A673 (cell line): ENCODE measurements at places on chromosomes 5 and 9.
A peak's percentile ranks its signal among the peaks of the same experiment; 100 is the strongest.

- DNase-seq, result no peak
Observed at GRCh38 chr5:76332102-76332501, 71.0 kb upstream of the IQGAP2 start.

DNA sequence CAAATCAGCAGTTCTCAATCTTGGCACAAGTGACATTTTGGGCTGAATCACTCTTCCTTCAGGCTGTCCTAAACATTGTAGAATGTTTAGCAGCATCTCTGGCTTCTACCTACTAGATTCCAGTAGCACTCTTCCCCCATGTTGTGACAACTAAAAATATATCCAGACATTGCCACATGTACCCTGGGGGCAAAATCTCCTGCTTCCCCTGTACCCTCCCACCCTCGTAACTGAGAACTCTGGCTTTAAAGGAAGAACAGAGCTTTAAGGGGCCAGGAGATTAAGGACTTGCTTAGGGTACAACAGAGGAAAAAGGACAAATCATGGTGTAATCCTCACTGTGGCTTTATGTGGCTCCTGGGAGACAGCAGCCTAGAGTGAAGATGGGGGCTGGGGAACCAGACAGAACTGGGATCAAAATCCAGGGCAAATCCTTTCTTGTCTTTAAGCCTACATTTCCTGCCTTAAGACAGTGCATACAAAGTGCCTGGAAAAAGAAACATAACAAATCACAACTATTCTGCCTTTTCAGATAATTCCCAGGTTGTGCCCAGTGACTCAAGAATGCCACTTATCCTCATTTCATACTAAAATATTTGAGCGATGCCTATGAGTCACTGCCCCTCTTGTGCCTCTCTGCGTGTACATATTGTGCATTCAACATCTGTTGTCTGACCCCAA, 109.3 kb downstream of the DAPK1 start:
- peak; percentile 70 for DNase-seq

GRCh38 chr5:142852416-142853198, 82.4 kb downstream of the ARHGAP26 start:
- no peak for DNase-seq

GRCh38 chr9:126675147-126675467, 61.4 kb downstream of the LMX1B start:
- DNase-seq, result no peak

DNA sequence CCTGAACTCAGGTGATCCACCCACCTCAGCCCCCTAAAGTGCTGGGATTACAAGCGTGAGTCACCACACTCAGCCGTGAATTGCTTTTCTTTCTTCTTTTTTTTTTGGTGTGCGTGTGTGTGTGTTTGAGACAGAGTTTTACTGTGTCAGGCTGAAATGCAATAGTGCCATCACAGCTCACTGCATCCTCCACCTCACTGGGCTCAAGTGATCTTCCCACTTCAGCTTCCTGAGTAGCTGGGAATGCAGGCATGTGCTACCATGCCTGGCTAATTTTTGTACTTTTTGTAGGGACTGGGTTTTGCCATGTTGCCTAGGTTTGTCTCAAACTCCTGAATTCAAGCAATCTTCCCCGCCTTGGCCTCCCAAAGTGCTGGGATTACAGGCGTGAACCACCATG, 113.7 kb upstream of the HAPLN1 start:
- no peak for DNase-seq

DNA sequence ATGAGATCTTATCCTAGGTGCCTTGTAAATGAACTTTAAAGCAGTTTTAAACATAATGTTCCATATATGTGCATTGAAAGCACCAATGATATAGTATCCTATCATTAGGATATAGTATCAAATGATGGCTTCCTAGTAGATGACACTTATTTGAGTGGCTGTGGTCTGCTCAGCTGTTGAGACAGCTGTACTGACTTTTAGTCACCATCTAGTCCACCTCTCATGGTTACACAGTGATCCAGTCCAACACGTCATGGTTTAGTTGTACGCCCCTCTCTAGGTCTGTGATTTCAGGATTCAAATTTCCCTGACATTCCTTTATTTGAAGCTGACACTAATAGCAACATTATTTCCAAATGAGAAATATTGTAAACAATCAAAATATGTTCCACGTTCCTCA, 127.3 kb upstream of the TUT7 start:
- DNase-seq, result no peak

GRCh38 chr5:139752506-139753473, 42.8 kb upstream of the PSD2 start:
- peak; percentile 64 for DNase-seq

GRCh38 chr5:102969641-102970040, 150.3 kb downstream of the GIN1 start:
- DNase-seq, result no peak

- DNase-seq, result peak; percentile 27
Observed at GRCh38 chr5:126624534-126624933, 23.8 kb downstream of the PHAX start.

DNA sequence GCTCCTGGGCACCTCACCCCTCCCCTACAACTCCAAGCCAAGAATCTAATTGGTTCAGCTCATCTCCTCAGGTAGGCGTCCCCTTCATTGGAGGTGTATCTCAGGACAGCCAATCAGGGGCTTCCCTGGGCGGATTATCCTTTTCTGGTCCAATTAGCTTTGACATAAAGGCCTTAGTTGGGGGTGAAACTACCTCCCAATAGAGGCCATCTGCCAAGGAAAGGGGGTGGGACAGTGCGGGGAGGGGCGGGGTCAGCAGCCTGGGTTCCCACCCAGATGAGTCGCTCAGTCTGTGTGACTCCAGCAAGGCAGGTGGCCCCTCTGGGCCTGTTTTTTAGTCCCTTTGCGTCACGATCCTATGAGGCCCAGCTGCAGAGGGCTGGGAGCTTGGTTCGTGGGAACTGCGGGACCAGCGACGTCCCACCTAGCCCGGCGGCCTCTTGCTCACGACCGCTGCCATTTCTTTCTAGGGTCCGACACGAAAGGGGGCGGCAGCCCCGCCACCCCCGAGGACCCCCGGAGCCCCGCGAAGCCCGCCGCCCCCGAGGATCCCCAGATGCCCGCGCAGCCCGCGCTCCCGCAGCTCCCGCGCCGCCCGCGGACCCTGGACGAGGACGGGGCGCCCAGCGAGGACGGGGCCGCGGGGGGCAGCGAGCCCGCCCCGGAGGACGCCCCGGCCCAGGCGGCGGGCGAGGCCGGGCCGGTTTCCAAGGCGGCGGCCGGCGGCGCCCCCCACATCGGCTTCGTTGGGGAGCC, 8.9 kb downstream of the PRRT1B start:
- peak; percentile 31 for DNase-seq

DNA sequence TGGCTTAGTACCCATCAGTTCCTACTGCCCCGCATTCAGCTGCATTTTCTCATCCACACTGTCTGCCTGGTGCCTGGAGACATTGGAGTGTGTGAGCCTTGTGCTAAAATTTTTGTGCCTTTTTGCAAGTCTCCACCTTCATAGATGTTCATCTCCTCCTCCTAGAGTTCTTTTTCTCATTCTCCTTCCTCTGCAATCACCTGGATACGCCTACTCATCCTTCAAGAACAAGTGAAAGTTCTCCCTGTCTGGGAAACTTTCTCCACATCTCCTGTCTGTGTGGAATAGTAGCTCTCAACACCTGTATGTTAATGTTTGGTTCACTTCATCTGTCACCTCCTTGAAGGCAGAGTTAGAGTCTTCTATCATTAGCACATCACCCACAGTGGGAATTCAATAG, 125.7 kb upstream of the FBXL17 start:
- no peak for DNase-seq

DNA sequence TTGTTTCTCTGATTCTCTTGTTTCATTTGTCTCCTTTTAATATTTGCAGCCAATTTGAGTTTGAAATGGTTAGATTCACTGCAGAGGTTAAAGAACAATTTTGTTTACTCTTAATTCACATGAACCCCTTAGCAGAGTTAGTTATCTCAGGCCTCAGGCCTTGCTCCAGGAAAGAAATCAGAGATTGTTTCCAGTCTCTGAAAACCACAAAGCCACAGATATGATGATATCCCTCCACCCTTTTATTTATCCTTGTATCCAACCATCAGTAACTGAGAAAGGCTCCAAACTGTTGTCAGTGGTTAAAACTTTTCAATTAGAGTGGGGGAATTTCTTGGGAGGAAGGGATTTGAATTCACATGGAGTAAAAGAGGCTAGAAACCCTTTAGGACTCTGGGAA, 406.0 kb upstream of the DMAC1 start:
- no peak for DNase-seq

GRCh38 chr5:14129123-14129522, 14.0 kb upstream of the TRIO start:
- no peak for DNase-seq

GRCh38 chr9:82132024-82132423, 143.5 kb downstream of the SPATA31D1 start:
- DNase-seq, result no peak

GRCh38 chr5:59591162-59591561, 302.4 kb downstream of the PDE4D start:
- no peak for DNase-seq

GRCh38 chr5:169112016-169112415, 188.9 kb downstream of the SLIT3 start:
- DNase-seq, result no peak

- no peak for DNase-seq
Observed at GRCh38 chr5:173399851-173400250, 71.6 kb upstream of the STC2 start.

GRCh38 chr5:159850160-159850559, 66.1 kb upstream of the ADRA1B start:
- no peak for DNase-seq

DNA sequence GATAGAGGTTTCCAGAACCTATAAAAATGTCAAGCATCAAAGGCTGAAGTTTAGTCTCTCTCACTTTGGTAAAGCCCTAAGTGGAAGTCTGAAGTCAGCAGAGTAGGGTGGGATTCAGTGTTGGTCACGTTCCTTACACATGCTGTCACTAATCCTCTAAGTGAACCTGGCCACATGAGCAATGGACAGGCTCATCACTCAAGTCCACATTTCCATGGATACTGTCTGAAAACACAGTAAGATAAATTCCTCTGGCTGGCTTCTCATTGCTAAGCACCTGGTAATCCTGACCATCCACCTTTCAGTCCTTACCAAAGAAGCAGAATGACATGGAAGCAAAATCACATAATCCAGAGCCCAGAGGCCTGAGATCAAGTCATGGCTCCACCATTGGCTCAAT, 43.8 kb downstream of the GNA14 start:
- no peak for DNase-seq

DNA sequence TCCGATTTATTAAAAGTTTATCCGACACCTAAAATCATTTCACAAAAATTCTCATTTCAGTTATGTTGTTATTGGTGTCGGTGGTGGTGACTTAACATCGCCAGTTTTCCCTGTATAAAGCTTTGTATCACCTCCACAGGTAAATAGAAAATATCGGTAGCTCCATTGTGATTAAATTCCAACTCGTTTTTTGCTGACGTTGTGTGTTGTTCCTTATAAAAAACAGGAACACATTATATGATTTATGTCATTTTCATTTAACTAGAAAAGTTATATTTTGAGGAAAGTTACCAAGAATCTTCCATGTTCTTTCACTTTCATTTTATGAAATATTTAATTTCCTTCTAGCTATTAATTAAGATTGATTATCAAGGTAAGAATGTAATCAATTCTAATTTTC, 635.9 kb downstream of the CDH18 start:
- DNase-seq, result no peak

GRCh38 chr5:178351221-178352034, 118.8 kb upstream of the PHYKPL start:
- no peak for DNase-seq

GRCh38 chr9:7510199-7510598, 289.4 kb downstream of the DMAC1 start:
- DNase-seq, result no peak
